ENCODE measurements at places on chromosomes 4 and X.

DNA sequence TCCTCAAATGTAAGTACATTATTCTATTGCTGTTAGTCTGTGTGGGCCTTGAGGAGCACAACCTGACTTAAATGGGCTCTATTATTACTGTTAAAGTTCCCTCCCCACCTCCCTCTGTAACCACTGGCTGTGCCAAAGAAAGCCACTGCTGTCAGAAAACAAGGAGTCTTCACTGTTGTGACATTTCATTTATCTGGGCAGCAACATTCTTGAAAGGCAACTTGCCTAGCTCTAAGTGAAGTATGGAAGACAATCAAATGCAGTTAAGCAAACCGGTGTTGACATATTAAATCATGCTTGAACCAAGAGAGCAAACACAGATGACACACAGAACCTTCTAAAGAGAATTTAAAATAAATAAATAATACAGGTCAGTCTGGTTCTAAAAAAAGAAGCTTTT lies 81.0 kb downstream of the EPHA5 start:
- DNase-seq = no peak

- DNase-seq = no peak
These were observed 220.5 kb downstream of the IDS start for GRCh38 chrX:149284616-149285015.

DNA sequence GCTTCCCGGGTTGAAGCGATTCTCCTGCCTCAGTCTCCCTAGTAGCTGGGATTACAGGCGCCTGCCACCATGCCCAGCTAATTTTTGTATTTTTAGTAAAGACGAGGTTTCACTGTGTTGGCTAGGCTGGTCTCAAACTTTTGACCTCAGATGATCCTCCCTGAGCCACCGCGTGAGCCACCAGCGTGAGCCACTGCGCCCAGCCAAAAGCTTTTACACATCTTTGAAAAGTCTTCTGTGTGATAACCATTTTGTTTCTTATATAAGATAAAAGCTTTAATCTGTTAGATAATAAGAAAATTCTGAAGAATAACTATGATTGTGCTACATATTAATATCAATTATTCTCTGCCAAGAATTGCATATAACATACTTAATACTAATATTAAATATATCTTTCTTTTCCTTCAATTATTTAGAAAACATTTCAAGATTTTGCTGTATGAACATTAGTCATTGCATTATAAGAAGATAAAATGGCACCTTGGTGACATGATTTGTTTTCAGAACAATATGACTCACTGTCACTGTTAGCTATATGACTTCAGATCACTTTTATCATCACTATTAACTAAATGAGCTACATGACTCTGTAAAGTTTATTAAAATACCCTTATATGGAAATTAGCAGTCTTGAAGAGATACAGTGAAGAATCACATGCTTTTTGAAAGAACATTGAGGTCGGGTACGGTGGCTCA lies 33.4 kb downstream of the RUFY3 start:
- no peak for DNase-seq

DNA sequence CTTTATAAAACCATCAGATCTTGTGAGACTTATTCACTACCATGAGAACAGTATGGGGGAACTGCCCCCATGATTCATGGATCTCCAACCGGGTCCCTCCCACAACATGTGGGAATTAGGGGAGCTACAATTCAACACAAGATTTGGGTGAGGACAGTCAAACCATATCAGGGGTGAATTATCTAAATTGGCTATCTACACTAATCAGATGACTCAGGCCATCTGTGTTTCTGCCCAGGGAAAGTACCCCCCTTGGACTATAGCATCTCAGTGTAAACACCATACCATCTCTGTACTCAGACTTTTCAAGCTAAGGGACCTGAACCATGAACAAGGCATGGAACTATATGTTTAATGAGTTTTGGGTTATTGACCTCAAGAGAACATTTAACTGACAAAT lies 76.8 kb downstream of the LNX1 start:
- no peak for DNase-seq

DNA sequence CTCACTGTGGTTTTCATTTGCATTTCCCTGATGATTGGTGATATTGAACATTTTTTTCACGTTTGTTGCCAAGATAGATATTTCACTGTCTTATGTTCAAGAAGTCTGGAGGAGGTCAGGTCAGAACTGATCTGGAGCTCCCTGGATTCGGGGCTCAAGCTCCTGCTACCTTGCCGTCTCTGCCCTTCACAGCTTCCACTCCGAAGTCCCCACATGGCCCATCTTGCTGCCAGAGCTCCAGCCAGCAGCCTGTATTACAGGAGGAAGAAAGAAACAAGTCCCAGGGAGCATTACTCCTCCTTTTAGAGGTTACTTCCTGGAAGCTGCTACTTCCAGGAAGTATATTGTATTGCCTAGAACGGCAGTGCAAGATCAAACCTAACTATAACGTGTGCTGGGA lies 17.9 kb upstream of the CDKN2AIP start:
- DNase-seq = no peak

DNA sequence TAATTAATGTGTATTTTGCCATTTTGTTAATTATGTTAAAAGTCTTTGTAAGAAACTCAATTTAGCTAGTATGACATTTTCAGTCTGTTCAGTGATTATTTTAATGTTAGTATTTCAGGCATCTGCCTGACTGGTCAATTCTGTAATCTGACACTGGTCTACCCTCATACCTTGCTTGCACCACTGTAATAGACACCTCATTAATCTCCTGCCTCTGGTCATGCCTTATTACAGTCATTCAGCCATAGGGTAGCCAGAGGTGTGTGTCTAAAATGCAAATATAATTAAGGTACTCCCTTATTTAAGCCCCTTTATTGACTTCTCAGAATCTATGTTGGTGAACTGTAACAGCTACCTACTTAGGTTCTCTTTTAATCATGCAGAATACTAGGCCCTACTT lies 861.1 kb upstream of the IGFBP7 start:
- DNase-seq = no peak

- DNase-seq = no peak
These were observed 64.2 kb downstream of the TET2 start for GRCh38 chr4:105210916-105211315.

DNA sequence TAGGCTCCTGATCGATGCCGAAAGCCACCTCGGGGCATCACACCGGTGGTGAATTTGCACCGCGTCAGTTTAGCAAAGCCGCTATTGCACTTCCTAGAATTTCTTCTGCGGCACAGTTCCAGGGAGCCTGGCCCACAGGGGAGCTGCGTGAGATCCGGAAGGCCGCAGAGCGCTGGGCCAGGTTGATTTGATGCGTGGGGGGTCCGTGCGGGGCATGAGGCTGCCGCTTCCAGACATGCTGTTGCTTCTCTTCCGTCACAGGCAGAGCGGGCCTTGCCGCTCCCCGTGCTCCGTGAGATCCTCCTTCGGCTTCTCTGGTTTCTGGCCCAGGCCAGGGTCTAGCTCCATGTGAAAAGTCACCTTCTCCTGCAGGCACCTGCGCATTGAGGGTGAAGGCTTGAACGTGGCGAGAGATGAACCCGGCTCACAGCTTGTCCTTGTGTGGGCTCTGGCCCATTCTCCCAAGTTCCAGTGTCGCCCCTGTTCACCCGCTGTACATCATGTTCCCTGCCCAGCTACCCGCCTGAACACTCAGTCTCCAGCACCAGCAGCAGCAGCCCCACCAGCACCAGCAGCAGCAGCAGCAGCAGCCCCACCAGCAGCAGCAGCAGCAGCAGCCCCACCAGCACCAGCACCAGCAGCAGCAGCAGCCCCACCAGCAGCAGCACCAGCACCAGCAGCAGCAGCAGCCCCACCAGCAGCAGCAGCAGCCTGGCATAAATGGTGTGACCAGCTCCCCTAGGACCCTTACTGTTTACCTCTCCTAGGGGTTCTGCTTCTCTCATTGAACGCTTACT lies 131.2 kb downstream of the TRIML1 start:
- no peak for DNase-seq

DNA sequence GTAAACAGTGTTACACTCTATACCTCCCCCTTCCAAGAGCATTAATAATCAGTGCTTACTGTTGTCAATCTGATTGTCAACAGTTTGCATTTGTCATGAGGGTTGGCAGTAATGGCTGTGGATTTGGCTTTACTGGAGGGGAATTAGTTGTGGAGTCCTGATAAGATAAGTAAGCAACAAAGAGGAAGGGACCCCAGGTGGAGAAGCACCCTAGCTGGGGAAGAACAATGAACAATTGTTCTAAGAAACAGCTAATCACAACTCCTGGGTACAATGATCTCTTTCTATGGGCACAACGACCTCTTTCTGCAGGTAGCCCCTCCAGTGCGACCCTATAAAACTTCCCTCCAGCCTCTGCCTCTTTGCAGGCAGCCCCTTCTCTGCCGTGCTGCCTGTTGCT lies 53.2 kb upstream of the CDKN2AIP start:
- DNase-seq = no peak
